ENCODE measurements at places on chromosomes 4 and X.

GRCh38 chr4:17332478-17332877 is 179.4 kb downstream of the QDPR start:
- DNase-seq = no peak

DNA sequence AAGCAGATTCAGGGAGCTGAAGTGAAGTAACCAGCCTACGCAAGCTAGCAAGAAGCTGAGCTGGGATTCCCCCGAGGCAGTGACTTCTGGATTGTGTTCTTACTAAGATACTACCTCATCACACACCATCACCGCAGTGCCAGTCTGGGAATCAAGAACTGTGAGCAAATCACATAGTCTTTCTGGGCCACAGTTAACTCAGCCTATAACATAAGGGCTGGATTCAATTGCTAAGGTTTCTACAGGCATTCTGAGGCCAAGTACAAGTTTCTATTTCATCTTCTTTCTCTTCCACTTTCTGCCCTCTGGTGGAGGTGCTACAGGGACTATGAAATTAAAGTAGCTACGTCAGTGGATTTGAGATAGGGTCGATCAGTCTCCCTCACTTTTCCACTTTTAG is 1.4 kb upstream of the CORIN start:
- peak; percentile 20 for DNase-seq

GRCh38 chr4:1960170-1960825 is 48.5 kb downstream of the NELFA start:
- DNase-seq = no peak

DNA sequence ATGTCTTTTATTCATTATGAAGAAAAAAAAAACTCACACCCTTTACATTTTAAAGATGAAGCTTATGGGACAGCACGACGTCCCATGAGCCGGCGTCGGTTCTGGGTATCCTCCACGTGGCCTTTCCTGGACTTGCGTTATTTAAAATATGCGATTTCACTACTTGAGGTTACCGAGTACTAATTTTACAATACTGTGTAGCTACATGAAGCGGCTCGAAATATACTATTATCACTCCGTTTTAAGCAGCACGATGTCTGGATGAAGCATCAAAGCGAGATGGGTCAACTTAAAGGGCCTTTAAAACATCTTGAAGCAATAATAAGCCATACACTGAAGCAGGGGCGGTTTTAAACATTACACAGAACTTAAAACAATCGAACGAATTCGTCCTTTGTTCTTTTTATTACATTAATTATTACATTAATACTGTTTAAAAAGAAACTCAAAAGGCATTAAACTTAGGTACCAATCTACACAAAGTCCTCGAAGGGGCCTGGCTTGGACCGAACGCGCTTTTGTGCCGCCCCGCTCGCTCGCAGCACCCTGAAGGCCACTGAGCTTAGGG is 1.4 kb upstream of the KLF3 start:
- DNase-seq = no peak

DNA sequence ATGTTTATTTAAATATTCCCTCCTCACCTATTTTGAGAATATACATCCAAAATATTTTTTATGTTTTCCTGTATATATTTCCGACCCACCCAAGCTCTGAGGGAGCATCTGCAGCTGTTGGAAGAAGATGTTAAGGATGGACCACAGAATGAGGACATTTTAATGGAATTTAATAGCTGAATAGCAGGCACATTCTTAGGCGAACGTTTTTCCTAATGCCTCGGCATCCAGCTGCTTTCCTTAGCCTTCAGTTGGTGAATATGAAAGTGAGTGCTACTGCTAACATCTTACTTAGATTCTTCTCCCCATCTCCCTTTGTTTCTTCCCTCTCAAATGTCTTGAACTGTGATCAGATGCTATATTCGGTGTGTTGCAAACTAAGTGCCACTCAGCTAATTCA is 158.0 kb upstream of the CTSO start:
- DNase-seq = no peak
